DND-41 (cell line): ENCODE measurements at places on chromosomes 7 and 10.

GRCh38 chr7:155254018-155254417 lies 43.7 kb upstream of the INSIG1 start:
- no peak overlapping the region for H3K4me3 ChIP-seq
- no peaks in the 10 kb centered on the region for H3K36me3 ChIP-seq
- DNase-seq: no peak
- no peaks in the 10 kb centered on the region for H3K4me1 ChIP-seq
- H3K27me3 ChIP-seq: peaks cover 4% of the 10 kb centered on the region

DNA sequence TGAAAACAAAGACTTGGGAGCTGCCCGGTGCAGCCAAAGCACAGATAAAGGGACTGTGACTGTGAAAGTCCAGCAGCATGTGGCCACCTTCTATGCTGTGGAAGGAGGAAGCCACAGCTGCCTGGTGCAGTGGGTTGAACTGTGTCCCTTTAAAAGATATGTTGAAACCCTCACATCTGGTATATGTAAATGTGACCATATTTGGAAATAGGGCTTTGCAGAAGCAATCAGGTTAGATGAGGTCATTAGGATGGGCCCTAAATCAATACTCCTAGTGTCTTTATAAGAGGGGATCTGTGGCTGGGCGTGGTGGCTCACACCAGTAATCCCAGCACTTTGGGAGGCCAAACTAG lies 136.9 kb downstream of the GLI3 start:
- DNase-seq: no peak
- H3K27me3 ChIP-seq: no peaks in the 10 kb centered on the region
- H3K27ac ChIP-seq: no peak overlapping the region
- H3K36me3 ChIP-seq: peaks cover 8% of the 10 kb centered on the region; the same call in 1 of the 2 replicates
- no peaks in the 10 kb centered on the region for H3K4me1 ChIP-seq
- no peak overlapping the region for H3K4me3 ChIP-seq

DNA sequence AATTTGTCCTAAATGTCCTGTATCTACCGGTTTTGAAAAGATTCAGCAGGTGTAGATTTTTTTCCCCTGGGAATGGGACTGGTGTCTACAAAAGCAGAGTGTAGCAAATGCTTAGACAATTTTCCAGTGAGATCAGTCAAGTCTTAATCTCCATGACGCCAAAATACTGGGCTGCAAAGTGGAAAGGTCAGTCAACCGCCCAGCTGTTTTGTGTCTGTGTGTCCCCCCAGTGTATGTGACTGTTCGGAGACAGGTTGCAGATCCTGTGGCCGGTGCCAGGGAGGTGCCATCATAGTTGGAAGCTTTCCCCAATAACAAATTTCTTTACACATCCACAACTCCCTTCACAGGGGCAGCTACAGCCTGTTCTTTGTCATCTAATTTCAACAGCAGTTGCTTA lies 263.8 kb downstream of the ARHGAP12 start:
- H3K27me3 ChIP-seq: no peaks in the 10 kb centered on the region
- no peaks in the 10 kb centered on the region for H3K36me3 ChIP-seq
- no peak overlapping the region for H3K27ac ChIP-seq
- no peak overlapping the region for H3K4me3 ChIP-seq
- no peak for DNase-seq
- no peaks in the 10 kb centered on the region for H3K4me1 ChIP-seq

GRCh38 chr7:72023926-72024325 lies 388.2 kb downstream of the CALN1 start:
- H3K4me3 ChIP-seq: no peak overlapping the region
- no peaks in the 10 kb centered on the region for H3K4me1 ChIP-seq
- H3K27me3 ChIP-seq: no peaks in the 10 kb centered on the region

GRCh38 chr10:62779487-62780248 lies 24.9 kb upstream of the ADO start:
- H3K4me3 ChIP-seq: no peak overlapping the region
- no peaks in the 10 kb centered on the region for H3K36me3 ChIP-seq
- H3K4me1 ChIP-seq: no peaks in the 10 kb centered on the region
- peak; percentile 46 for DNase-seq
- H3K27ac ChIP-seq: no peak overlapping the region

- no peak for DNase-seq
- H3K27me3 ChIP-seq: no peaks in the 10 kb centered on the region
- H3K4me1 ChIP-seq: no peaks in the 10 kb centered on the region
- no peaks in the 10 kb centered on the region for H3K36me3 ChIP-seq
These were observed at the start of gene SCART1 for GRCh38 chr10:133453516-133454203. Gene SCART1, plus strand, starts transcription at chr10:133453945. Its CDS starts 53 bp downstream, at chr10:133453998.

GRCh38 chr7:98852826-98853225 lies 17.0 kb downstream of the TMEM130 start:
- H3K4me1 ChIP-seq: no peaks in the 10 kb centered on the region
- no peak overlapping the region for H3K27ac ChIP-seq
- no peak overlapping the region for H3K4me3 ChIP-seq

DNA sequence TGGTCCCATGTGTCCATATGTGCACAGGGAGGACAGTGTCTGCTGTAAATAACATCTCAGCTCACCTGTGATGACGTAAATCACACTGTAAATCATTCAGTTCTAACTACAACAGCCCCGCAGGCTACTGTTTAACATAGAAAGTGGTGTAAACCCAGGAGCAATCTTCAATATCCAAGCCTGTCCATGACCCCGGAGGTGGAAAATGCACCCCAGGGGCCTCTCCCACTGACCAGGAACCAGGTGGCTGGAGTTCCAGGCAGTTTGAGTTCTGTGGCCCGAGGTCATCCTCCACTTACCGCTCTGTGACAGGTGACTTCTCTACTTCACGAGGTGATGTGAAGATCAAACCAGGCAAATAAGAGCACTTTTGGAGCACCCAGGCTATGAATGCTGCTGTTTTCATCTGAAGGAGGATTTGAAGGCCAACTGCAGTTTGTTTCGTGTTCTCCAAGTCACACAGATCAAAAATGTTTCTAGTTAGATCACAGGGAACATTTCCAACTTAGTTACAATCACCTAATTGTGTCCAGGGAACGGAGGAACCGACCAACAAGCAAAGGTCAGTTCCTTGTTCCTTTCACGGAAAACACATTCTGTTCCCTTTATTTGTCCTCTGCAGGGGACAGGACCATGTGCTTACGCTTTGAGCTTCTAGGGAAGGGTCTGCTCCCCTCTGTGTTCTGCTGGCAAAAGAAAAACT lies 131.8 kb downstream of the WDR37 start:
- H3K27ac ChIP-seq: no peak overlapping the region
- no peaks in the 10 kb centered on the region for H3K27me3 ChIP-seq
- no peaks in the 10 kb centered on the region for H3K36me3 ChIP-seq
- peaks cover 3% of the 10 kb centered on the region for H3K4me1 ChIP-seq
- DNase-seq: no peak

DNA sequence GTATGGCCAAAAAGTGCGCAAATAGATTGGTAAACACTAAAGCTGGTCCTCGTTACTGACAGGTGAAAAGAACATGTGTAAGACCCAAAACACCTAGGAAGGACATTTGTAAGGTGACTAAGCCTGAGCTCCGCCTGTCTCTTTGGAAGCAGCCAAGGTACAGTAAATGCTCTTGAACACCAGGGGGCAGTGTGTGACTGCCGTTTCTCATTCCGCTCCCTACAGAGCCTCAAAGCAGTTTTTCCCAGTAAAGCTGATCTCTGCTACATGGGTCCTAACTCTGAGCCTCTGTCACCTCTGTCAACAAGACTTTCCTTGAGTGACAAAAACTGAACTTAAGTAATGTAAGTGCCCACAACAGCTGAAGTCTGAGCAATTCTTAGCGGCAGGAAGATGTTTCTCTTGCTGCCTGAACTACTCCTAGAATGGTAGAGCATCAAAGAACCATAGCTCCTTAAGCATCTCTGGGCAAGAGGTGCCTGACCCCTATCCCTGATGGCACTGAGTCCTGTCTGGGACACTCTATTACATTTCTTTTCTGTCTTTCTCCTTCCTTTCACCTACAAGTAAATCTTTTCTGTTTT lies 238.0 kb upstream of the INHBA start:
- peak; percentile 63 for DNase-seq
- no peak overlapping the region for H3K4me3 ChIP-seq
- H3K36me3 ChIP-seq: no peaks in the 10 kb centered on the region
- peaks cover 3% of the 10 kb centered on the region for H3K27me3 ChIP-seq
- H3K4me1 ChIP-seq: peaks cover 7% of the 10 kb centered on the region

GRCh38 chr7:159145490-159145855 lies 806 bp upstream of the VIPR2 start:
- peaks cover 24% of the 10 kb centered on the region for H3K36me3 ChIP-seq
- H3K4me1 ChIP-seq: peaks cover 35% of the 10 kb centered on the region
- H3K27me3 ChIP-seq: no peaks in the 10 kb centered on the region
- DNase-seq: no peak
- H3K4me3 ChIP-seq: no peak overlapping the region

GRCh38 chr10:49643241-49644034 lies 29.6 kb downstream of the CHAT start:
- H3K4me3 ChIP-seq: no peak overlapping the region
- H3K27ac ChIP-seq: no peak overlapping the region
- H3K36me3 ChIP-seq: no peaks in the 10 kb centered on the region
- H3K27me3 ChIP-seq: no peaks in the 10 kb centered on the region
- H3K4me1 ChIP-seq: peaks cover 18% of the 10 kb centered on the region
- no peak for DNase-seq

GRCh38 chr10:78314651-78315050 lies 281.0 kb downstream of the RPS24 start:
- no peaks in the 10 kb centered on the region for H3K36me3 ChIP-seq
- H3K4me3 ChIP-seq: no peak overlapping the region
- no peak for DNase-seq
- no peak overlapping the region for H3K27ac ChIP-seq
- no peaks in the 10 kb centered on the region for H3K4me1 ChIP-seq

DNA sequence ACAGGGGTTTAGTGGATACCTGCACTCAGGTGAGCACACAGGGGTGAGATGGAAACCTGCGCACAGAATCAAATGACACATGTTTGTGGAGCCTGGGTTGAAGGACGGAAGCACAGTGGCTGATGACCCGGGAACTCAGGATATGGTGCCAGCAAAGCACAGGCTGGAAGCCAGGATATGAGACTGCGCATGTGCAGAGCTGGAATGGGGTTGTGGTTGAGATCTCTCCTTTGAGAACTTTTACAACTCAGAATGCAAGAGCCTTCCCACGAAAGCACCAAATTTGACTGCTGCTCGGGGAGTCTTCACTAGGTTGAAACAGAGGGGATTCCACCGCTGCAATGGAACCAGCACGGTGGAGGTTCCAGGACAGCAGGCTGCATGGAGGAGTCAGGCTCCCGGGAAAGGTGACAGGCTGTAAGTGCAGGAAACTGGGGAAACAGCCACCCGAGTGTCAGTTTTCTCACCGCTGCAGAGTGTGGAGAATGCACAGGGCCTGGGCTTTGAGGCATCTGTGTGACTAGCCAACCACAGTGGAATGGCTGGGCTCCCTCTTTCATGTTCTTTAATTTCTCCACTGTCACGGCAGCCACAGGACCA lies 133.4 kb upstream of the TCERG1L start:
- DNase-seq: no peak
- H3K27ac ChIP-seq: no peak overlapping the region
- H3K27me3 ChIP-seq: no peaks in the 10 kb centered on the region
- no peaks in the 10 kb centered on the region for H3K36me3 ChIP-seq

- H3K4me3 ChIP-seq: no peak overlapping the region
- H3K4me1 ChIP-seq: peaks cover 37% of the 10 kb centered on the region
- DNase-seq: no peak
- H3K27me3 ChIP-seq: no peaks in the 10 kb centered on the region
These were observed 17.3 kb downstream of the NT5C2 start for GRCh38 chr10:103175580-103176285.

GRCh38 chr10:71423901-71424300 lies 27.2 kb downstream of the CDH23 start:
- no peaks in the 10 kb centered on the region for H3K4me1 ChIP-seq
- H3K36me3 ChIP-seq: no peaks in the 10 kb centered on the region
- H3K27me3 ChIP-seq: peaks cover 5% of the 10 kb centered on the region
- no peak for DNase-seq
- no peak overlapping the region for H3K4me3 ChIP-seq

GRCh38 chr10:17217631-17218232 lies 10.3 kb upstream of the VIM start:
- H3K36me3 ChIP-seq: no peaks in the 10 kb centered on the region
- peaks cover 9% of the 10 kb centered on the region for H3K4me1 ChIP-seq
- no peak overlapping the region for H3K27ac ChIP-seq
- H3K4me3 ChIP-seq: no peak overlapping the region
- H3K27me3 ChIP-seq: no peaks in the 10 kb centered on the region
